ENCODE measurements at places on chromosomes 16 and 17. TPM values are rescaled to one million over a fixed set of nuclear protein-coding genes. Genes with fewer than 3 reads are reported as not detected.

GRCh38 chr17:38476549-38476948 is 48.3 kb downstream of the ARHGAP23 start:
- no peaks in the 10 kb centered on the region for H3K27me3 ChIP-seq
- H3K27ac ChIP-seq, result no peak overlapping the region
- no peak overlapping the region for H3K4me3 ChIP-seq
- no peak for DNase-seq
- H3K36me3 ChIP-seq, result no peaks in the 10 kb centered on the region
- no peaks in the 10 kb centered on the region for H3K4me1 ChIP-seq

DNA sequence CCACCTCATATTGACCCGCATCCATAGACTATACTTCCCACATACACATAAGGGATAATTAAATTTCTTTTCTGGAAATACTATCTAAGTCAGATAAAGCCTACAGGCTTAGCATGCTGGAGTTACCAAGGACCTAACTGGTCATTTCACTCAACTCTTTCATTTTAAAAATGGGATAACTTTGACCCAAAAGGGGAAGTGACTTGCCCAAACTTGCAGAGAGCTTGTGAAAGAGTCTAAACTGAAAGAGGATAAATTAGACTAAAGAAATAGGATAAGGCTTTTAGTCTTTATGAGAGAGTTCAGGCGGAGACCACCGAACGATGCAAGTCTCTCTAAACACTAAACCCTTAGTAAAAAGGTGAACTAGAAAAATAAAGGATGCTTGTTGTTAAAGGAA is 3.9 kb upstream of the KRT33A start:
- H3K27ac ChIP-seq, result no peak overlapping the region
- H3K36me3 ChIP-seq, result no peaks in the 10 kb centered on the region
- no peak for DNase-seq
- H3K4me3 ChIP-seq, result no peak overlapping the region
- H3K27me3 ChIP-seq, result no peaks in the 10 kb centered on the region
- no peaks in the 10 kb centered on the region for H3K4me1 ChIP-seq

DNA sequence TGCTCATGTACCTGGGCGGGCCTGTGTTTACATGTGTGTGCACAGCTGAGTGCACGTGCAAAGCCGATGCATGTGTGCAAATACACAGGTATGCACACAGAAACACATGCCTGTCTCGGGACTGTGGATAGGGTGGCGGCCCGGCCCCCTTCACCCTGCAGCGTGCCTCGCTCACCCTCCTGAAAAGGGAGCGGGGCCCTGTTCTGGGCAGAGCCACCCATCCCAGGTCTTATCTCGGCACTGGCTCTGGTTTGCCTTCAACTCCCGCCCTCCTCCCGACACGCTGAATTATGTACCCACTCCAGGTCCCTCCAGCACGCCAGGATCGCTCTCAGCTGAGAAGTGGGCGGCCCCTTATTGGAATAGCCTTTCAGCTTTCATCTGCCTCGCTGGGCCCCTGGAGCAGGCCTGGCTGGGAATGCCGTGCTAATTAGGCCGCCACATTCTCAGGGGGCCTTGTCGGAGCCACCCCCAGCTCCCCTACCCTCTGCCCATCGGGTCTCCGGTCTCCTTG is 77.8 kb downstream of the RTN4RL1 start:
- no peak overlapping the region for H3K27ac ChIP-seq
- H3K36me3 ChIP-seq, result no peaks in the 10 kb centered on the region
- no peaks in the 10 kb centered on the region for H3K4me1 ChIP-seq
- no peak overlapping the region for H3K4me3 ChIP-seq
- no peaks in the 10 kb centered on the region for H3K27me3 ChIP-seq

- DNase-seq, result no peak
- no peak overlapping the region for H3K27ac ChIP-seq
- H3K4me3 ChIP-seq, result no peak overlapping the region
- peaks cover 8% of the 10 kb centered on the region for H3K4me1 ChIP-seq
Observed at GRCh38 chr17:40564195-40564882, 933 bp downstream of the CCR7 start.

DNA sequence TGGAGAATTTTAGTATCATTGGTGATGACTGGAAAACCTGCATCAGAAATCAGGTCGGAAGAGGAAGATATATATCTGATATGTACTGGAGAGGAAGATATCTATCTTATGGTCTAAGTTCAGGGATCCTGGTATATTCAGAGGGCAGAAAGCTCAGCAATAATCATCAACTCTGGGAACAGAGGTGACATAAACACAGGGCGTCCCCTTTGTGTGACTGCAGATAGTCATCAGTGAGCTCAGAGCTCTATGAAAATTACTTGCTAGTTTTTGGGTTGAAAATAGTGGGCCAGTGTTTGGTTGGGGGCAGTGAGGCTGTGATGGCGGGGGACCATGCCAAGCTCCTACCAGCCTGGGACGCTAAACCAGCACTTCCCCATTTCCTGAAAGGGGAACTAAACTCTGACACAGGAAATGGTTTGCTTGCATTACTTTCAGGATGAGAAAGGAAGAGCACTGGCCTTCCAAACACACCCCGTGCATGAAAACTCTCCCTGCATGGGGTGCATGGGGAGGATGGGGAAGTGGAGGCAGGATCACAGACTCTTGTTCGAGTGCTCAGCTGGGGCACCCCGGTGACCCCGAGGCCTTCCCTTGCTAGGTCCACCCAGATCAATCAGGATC is 15.8 kb downstream of the NOD2 start:
- no peak for DNase-seq
- no peaks in the 10 kb centered on the region for H3K27me3 ChIP-seq
- peak overlapping the region; percentile 20 for H3K27ac ChIP-seq
- no peaks in the 10 kb centered on the region for H3K36me3 ChIP-seq
- no peak overlapping the region for H3K4me3 ChIP-seq

DNA sequence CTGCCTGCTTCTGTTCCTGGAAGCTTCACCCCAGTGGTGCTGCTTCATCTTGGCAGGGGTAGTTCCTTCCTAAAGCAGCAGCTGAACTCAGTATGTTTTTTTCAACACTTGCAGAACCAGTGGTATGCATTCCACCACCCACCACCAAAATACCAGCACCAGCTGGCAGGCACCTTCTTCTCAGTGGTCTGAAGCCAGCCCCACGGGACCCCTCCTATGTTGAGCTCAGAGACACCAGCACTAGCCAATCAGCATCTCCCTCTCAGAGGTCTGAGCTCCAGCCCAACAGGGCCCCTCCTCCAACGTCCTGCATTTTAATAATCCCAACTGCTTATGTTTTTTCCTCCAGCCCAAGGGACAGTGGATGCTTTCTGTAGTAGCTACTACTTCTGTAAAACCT is 299.6 kb upstream of the CCL2 start:
- no peak overlapping the region for H3K27ac ChIP-seq
- DNase-seq, result no peak
- H3K27me3 ChIP-seq, result no peaks in the 10 kb centered on the region
- H3K36me3 ChIP-seq, result no peaks in the 10 kb centered on the region

DNA sequence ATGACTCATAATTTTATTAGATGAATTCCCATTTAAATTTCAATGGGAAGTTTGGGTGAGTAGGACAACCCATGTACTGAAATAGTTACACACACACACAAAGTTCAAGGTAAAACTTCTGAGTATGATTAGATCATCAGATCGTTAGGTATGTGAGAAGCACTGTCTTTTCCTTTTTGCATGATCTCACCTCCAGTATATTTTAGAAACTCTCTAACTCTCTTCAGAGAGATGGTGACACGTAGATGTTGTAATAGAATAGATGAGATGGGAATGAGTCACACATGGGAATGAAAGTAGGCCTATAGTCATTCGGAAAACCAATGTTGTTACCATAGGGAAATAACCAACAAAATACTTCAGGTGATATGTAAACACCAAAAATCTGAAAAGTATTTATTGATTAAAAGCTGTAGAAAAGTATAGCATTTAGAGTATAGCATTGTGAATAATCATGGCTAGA is 22.2 kb downstream of the KRT23 start:
- H3K36me3 ChIP-seq, result no peaks in the 10 kb centered on the region
- no peak overlapping the region for H3K4me3 ChIP-seq
- DNase-seq, result no peak
- H3K27ac ChIP-seq, result no peak overlapping the region
- H3K27me3 ChIP-seq, result no peaks in the 10 kb centered on the region
- no peaks in the 10 kb centered on the region for H3K4me1 ChIP-seq

GRCh38 chr16:29151317-29151716 is 166.5 kb downstream of the LAT start:
- no peaks in the 10 kb centered on the region for H3K27me3 ChIP-seq
- DNase-seq, result no peak
- no peak overlapping the region for H3K4me3 ChIP-seq
- no peaks in the 10 kb centered on the region for H3K4me1 ChIP-seq
- no peak overlapping the region for H3K27ac ChIP-seq

GRCh38 chr17:50311112-50311460 is 34.8 kb upstream of the XYLT2 start:
- H3K4me1 ChIP-seq, result no peaks in the 10 kb centered on the region
- no peaks in the 10 kb centered on the region for H3K27me3 ChIP-seq
- no peak overlapping the region for H3K4me3 ChIP-seq
- no peaks in the 10 kb centered on the region for H3K36me3 ChIP-seq

DNA sequence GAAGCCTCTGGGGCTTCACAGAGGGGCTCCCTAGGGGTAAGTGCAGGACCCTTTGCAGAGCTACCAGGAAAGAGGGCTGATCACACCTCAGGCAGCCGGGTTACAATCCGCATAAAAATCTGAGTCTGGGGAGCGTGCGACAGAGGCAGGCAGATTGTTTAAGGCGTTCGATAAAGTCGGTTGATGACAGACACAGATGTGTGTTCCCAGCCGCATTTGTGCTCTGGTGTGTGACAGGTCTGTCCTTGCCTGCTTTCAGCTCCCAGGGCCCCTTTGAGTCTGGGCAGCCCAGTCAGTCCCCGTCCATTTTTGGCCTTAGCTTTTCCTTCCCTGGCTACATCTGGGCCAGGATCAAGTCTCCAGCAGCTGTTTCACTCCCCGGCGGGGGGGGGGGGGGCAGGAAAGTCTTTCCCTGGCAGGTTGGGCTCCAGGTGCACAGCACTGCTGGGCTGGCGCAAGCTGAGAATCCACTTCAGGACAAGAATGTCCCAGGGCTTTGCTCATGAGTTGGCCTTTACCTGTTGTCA is 1.3 kb upstream of the ZACN start:
- no peaks in the 10 kb centered on the region for H3K36me3 ChIP-seq
- no peak overlapping the region for H3K27ac ChIP-seq
- peaks cover 59% of the 10 kb centered on the region for H3K4me1 ChIP-seq
- peaks cover 7% of the 10 kb centered on the region for H3K27me3 ChIP-seq
- peak; percentile 74 for DNase-seq

- H3K36me3 ChIP-seq, result no peaks in the 10 kb centered on the region
- no peaks in the 10 kb centered on the region for H3K27me3 ChIP-seq
- peak overlapping the region; percentile 97 for H3K27ac ChIP-seq
Observed at GRCh38 chr17:59620518-59621259, 994 bp downstream of the CLTC start.

GRCh38 chr17:75854881-75855309 is 240 bp downstream of the WBP2 start:
- H3K27ac ChIP-seq, result peak overlapping the region; percentile 96
- H3K4me3 ChIP-seq, result peak overlapping the region; percentile 50
- H3K36me3 ChIP-seq, result no peaks in the 10 kb centered on the region
- peaks cover 37% of the 10 kb centered on the region for H3K4me1 ChIP-seq

DNA sequence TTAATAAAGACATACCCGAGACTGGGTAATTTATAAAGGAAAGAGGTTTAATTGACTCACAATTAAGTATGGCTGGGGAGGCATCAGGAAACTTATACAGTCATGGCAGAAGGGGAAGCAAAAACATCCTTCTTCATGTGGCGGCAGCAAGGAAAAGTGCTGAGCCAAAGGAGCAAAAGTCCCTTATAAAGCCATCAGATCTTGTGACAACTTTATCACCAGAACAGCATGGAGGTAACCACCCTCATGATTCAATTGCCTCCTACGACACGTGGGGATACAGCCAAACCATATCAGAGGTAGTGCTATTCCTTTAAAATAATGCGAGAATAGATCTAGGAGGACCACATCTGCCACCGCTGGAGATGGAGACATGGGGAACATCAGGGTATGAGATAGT is 9.0 kb downstream of the C16orf54 start:
- no peak for DNase-seq
- H3K27me3 ChIP-seq, result no peaks in the 10 kb centered on the region
- no peak overlapping the region for H3K27ac ChIP-seq
- no peaks in the 10 kb centered on the region for H3K4me1 ChIP-seq
- no peak overlapping the region for H3K4me3 ChIP-seq
- H3K36me3 ChIP-seq, result no peaks in the 10 kb centered on the region

DNA sequence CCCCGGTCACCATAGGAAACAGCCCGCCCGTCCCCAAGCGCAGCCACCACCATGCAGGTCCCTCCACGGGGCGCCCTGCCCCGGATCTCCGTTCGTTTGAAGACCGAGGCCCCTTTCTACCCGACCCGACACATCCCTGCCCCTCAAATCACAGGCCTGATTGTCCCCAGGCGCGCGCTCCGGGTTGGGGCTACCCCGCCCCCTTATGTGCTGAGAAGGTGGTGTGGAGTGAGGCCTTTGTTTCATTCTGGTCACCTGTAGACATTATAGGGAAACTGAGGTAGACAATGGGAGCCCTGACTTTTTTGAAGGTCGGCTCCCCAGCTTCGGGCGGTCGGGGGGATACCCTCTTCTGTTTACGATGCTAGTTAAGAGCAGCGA is 763 bp upstream of the ACTG1 start:
- peak; percentile 71 for DNase-seq
- H3K27ac ChIP-seq, result peak overlapping the region; percentile 99
- H3K27me3 ChIP-seq, result no peaks in the 10 kb centered on the region
- no peaks in the 10 kb centered on the region for H3K36me3 ChIP-seq
- peaks cover 58% of the 10 kb centered on the region for H3K4me1 ChIP-seq

DNA sequence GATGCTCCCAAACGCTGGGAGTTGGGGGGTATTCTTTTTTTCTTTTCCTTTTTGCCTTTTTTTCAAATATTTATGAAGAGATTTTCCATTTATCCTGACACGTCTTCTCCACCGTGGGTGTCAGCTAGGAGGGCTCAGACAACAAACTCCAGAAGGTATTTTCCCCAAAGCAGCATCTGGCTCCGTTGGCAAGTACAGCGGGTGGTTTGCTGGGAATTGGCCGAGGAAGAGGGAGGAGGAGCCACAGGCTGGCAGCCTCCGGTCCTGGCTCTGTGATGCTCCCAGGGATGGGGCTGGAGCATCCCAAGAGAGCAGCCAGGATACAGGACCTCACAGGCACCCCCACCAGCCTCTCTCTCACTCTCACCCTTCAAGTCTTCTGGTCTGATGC is 10.9 kb upstream of the CACNG4 start:
- no peak overlapping the region for H3K27ac ChIP-seq
- no peak for DNase-seq
- H3K4me1 ChIP-seq, result no peaks in the 10 kb centered on the region
- H3K36me3 ChIP-seq, result no peaks in the 10 kb centered on the region
- H3K4me3 ChIP-seq, result no peak overlapping the region
- no peaks in the 10 kb centered on the region for H3K27me3 ChIP-seq

- no peak for DNase-seq
- no peaks in the 10 kb centered on the region for H3K27me3 ChIP-seq
- no peak overlapping the region for H3K27ac ChIP-seq
- no peaks in the 10 kb centered on the region for H3K36me3 ChIP-seq
Observed at GRCh38 chr17:17590141-17590751, 1.3 kb downstream of the PEMT start.

Gene NDRG4
- 33.9 TPM for total RNA-seq

Gene PROCA1
- not detected for total RNA-seq

Gene FAM117A
- 4.3 TPM for total RNA-seq

Gene RAMP2
- total RNA-seq, result 7.6 TPM

Gene CHST4
- 23.4 TPM for total RNA-seq

Gene GRIN2C
- total RNA-seq, result not detected

Gene KCNJ16
- total RNA-seq, result 53.4 TPM

Gene KRTAP4-4
- not detected for total RNA-seq

Gene PARN
- total RNA-seq, result 24.1 TPM
